CD4-positive, alpha-beta T cell treated with Interleukin-21 for 1 hour (primary cell): ENCODE measurements at places on chromosomes 3 and 15.

- peak; percentile 5 for DNase-seq
Measured at GRCh38 chr3:107753494-107753893, 230.7 kb downstream of the BBX start.

- DNase-seq = no peak
Measured at GRCh38 chr3:23811185-23811527, 5.4 kb downstream of the UBE2E1 start.

GRCh38 chr3:56954125-56954524 is 106.3 kb upstream of the SPATA12 start:
- DNase-seq = no peak

DNA sequence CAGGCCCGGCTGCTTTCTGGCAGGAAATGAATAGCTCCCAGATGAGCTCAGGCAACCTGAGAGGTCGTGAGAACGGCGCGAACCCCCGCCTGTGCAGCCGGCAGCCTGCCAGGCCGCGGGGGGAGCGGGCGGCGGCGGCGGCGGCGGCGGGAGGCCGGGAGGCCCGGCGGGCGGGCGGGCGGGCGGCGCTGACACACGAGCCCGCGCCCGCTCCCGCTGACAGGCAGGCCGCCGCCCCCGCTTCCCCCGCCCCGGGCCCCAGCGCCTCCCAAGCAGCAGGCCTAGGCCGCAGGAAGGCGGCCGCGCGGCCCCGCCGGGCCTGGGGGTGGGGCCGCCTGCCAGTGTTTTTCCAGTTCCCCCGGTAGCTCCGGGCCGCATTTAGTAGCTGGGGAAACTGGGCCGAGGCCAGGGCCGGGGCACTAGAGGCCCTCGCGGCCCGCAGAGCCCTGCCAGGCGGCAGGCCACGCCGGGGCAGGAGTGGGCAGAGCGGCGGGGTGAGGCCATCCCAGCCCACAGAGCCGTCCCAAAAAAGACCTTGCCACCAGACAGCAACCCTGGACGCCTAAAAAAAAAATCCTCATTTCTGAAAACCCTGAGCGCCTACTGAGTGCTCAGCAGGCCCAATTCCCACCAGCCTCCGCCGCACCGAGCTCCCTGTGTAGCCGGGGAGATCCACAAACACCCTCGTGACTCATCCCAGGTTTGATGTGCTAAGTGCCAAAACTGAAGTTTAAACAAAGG is 5.6 kb downstream of the HES1 start:
- DNase-seq = peak; percentile 47

GRCh38 chr15:56760186-56760585 is 26.9 kb upstream of the ZNF280D start:
- DNase-seq = no peak

GRCh38 chr3:146274833-146275232 is 23.9 kb upstream of the PLSCR4 start:
- no peak for DNase-seq

DNA sequence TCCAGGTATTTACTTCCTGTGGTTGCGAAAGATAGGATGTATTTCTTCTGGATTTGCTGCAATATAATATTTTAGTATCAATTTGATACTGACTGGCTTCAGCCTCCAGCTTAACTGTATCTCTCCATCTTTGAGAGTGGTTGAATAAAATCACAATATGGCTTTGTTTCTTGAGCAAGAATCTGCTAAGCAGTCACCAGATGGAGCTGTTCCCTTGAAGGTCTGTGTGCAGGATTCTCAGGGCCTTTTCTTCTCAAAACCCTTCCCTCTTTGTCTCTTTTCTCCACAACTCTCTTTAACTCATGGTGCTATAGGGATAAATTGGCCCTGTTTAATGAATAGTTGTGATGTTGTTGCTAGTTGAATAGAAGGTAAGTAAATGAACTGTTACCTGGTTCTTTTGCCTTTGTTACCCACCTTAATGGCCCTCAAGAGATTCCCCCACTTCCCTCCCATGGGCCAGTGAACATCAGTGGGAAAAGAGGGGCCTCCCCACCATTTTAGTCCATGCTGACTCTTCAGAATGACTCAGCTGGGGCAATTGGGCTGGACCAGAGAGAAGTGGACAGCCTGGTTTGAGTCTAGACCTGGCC is 34.8 kb upstream of the RAB6B start:
- DNase-seq = no peak

GRCh38 chr3:128784232-128784631 is 58.2 kb downstream of the RAB7A start:
- peak; percentile 55 for DNase-seq

DNA sequence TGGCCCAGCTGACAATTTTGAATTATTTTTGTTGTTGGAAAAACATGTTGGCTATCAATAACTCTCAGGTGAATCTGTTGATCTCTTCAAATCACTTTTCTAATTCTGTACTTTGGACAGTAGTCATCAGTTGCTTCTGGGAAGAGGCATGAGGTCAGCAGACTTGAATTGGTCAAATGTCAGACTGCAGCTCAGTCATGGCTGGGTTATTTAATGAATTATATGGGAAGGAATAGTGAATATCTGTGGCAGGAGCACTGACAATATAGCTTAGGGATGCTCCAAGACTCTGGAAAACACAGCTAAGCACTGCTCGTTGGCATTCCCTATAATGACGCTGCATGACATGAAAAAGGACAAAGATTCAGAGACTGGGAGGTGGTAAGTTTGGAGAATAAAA is 98.8 kb upstream of the GAP43 start:
- DNase-seq = no peak

DNA sequence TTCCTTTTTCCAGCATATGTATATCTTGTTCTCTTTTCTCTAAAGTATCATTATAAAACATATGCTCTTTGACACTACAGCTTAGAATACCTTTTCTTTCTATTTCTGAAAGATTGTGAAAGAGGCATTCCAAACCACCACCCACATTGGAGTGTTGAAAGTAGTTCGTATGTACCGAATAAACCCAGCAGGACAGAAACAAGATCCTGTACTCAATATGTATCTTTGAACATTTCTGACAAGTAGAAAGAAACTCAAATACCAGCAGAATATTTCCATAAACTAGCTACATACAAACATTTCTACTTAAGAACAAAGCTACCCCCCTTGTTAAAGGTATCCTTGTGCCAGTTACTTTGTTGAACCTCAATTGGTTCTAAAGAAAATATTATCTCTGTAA is 415.3 kb upstream of the ALCAM start:
- DNase-seq = no peak

GRCh38 chr3:197613199-197613598 is 57.4 kb upstream of the BDH1 start:
- DNase-seq = peak; percentile 67

GRCh38 chr3:14554715-14555114 is 14.6 kb upstream of the GRIP2 start:
- DNase-seq = no peak

DNA sequence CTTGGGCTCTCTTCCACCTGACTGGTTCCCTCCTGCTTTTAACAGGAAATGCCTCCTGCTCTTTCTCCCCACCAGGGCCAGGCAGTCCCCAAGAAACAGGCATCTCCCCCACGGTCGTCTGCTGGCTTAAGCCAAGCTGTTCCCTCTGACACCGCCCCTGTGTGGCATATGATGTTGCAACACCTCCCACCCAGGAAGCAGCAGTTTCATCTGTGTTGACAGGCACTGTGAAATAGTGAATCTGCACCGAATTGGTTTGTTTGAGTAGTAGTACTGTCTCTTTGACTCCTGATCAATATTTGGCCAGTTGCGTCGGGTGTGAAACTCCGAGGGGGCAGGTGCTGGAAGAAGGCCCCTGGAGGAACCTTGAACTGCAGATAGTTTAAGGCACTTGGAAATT is 188.8 kb downstream of the FEZF2 start:
- no peak for DNase-seq

DNA sequence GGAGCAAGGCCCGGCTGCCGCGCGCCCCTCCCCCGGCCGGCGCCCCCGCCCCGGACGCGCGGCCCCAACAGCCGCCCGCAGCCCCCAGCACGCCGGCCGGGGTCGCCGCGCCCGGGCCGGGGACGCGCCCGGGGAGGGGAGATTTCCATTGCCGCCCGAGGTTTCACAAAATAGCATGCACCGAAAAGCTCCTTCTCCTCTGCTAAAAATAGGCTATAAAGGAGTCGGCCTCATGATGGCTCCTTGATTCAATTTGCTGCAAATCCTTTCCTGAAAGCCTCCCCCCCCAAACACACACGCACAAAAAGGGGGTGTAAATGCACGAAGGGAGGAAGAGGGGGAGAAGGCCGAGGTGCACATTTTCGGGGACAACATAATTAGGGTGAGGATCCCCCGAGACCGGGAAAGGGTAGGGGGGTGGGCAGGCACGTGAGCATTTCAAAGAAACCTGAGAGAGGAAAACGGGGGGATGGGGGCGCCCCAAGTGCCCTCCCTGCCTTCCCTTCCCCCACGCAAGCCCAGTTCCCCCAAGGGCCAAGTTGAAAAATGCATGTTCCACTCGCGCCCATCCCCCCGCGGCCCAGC is 734 bp downstream of the TBL1XR1 start:
- peak; percentile 57 for DNase-seq

- DNase-seq = no peak
Measured at GRCh38 chr15:55738715-55739114, 4.2 kb downstream of the PRTG start.

DNA sequence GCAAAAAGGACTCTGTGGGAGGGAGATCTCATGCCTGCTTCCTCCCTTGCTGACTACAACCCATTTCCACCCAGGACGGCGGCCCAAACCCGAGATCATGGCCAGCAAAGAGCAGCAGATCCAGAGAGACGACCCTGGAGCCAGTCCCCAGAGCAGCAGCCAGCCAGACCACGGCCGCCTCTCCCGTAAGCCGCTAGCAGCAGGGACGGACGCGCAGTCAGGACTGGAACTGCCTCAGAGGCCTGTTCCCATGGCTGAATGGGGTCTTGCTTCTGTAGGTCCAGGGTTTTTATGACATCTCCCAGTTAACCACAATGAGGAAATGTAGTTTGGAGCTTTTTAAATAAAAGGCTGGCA is 67.2 kb downstream of the BOC start:
- no peak for DNase-seq

DNA sequence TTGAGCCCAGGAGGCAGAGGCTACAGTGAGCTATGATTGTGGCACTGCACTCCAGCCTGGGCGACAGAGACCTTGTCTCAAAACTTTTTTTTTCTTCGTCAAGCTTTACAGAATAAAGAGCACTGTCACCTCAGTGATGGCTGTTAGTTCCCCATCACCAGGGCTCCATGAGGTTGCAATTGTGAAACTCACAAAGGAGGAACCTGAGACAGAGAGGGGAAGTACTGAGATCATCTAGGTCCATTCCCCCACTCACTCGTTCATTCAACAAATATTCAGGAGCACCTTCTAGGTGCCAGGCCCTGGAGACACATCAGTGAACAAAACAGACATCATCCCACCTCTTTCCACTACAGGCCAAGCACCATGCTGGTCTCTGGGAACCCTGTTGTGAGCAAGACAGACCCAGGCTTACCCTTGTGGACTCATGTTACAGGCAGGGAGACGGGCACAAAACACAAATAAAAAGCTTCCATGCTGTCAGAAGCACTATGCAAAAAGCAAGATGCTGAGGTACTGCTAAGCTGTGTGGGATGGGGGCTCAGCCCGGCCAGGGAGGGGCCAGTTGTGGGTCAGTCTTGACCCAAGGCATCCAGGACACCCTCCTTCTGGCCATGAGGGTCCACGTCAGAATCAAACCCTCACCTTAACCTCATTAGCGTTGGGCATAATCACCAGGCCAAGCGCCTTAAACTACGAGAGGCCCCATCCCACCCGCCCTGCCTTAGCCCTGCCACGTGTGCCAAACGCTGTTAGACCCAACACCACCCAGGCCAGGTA is 2.1 kb upstream of the RHO start:
- DNase-seq = peak; percentile 20

DNA sequence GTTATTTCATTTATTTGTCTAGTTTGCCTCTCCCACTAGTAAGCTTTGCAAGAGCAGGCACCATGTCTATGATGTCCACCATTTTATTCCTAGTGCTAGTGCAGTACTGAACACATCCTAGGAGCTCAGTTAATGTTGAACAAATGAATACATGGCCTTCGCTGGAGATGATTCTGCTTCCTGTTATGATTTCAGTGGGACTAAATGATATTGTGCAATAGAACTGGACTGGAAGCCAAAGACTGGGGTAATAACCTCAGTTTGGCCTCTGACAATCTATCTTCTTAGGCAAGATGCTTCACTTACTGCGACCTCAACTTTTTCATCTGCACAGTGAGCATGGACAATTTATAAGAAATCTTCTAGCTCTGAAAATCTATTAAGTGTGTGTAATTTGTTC is 191.3 kb downstream of the ADAMTSL3 start:
- no peak for DNase-seq

GRCh38 chr3:10421996-10422395 is 83.4 kb downstream of the ATP2B2 start:
- DNase-seq = no peak

DNA sequence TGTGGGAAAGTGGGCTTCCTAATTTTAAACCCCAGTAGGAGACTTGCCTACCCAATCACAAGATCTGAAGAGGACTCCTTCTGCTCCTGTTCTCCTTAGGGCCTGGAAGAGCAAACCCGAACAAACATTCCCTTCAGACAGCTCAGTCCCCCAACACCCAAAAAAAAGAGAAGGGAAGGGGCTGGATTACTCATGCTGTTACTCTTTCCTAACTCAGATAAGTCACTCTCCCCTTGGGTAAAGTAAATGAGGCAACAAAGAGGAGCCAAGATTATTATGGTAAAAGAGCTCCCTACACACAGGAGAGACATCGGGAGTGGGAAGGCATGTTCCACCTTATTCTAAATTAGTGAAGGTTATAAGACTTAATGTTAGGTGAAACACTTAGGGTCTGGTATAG is 18.1 kb upstream of the LEKR1 start:
- DNase-seq = no peak

DNA sequence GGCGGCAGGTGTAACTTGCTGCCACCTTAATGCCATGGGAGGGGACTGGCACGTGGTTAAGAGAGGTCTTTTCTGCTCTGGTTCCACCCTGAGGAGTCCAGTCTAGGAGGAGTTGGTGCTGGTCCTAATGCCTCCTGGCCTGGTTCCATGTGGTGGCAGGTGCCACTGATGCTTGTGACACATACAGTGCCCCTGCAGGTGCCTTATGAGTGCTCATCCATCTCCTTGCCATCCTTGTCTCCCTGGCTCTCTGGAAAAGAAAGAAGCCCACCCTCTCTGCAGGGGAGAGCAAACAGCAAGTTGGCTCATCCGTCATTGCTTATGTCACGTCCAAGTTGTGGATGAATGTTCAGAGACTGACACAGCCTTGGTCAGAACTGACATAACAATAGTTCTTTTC is 175.8 kb upstream of the DPH6 start:
- DNase-seq = no peak

GRCh38 chr3:3902161-3902560 is 102.9 kb downstream of the LRRN1 start:
- DNase-seq = no peak

- no peak for DNase-seq
Measured at GRCh38 chr3:106034313-106034712, 165.5 kb upstream of the CBLB start.

GRCh38 chr15:99680276-99680675 is 53.0 kb downstream of the LYSMD4 start:
- no peak for DNase-seq

- DNase-seq = no peak
Measured at GRCh38 chr15:39251413-39252133, 329.3 kb upstream of the THBS1 start.

- DNase-seq = no peak
Measured at GRCh38 chr3:184545769-184546168, 15.8 kb upstream of the EPHB3 start.
